ENCODE measurements at places on chromosomes 7 and 10. TPM values are rescaled to one million over a fixed set of nuclear protein-coding genes. Genes with fewer than 3 reads are reported as not detected.

Gene UPK3B
- total RNA-seq: 25.2 TPM

Gene AS3MT
- 2.5 TPM for total RNA-seq

Gene SRRM3
- total RNA-seq: 1.1 TPM

GRCh38 chr10:107303203-107303602 lies 138.7 kb upstream of the SORCS1 start:
- DNase-seq: no peak

DNA sequence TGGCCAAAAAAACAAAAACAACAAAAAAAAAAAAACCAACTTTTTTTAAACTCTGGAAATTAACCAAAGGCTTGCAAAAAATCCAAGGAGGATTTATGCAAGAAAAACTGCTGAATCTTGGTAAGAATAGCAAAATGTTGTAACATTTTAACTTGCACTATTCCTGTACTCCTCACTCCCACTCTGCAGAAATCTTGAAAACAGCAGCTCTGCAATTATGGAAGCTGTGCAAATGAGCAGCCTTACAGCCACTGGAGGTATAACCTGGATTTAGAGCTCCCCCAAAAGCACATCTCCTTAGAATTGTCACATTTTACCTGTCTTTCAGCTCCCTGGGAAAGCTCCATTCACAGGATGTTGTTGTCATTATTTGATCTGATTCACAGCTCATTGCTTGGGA lies 41.8 kb upstream of the LRGUK start:
- DNase-seq: no peak

DNA sequence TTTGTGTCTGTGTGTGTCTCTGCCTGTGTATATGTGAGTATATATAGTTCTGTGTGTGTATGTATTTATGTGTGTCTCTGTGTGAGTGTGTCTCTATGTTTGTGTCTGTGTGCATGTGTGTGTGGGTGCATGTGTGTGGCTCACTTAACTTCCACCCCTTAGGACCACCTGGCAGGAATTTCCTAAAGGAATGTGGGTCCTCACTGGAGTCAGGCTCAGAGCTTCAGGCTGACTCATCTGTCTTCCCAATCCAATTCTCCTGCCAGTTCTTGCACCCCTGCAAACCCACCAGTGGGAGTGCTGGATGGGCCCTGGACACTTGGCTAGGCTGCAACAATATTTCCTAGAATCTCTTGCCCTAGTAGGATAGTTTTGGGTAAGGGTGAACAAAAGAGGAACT lies 70.2 kb upstream of the GRB10 start:
- DNase-seq: no peak

- DNase-seq: no peak
Observed at GRCh38 chr7:133562621-133563020, 309.7 kb downstream of the EXOC4 start.

Measured in upper lobe of right lung (tissue), 1 donor.